ENCODE measurements at places on chromosomes 6 and 20.

- no peak for DNase-seq
These were observed 8.0 kb upstream of the UTRN start for GRCh38 chr6:144277174-144277573.

- DNase-seq, result no peak
These were observed 152.4 kb downstream of the BCAS1 start for GRCh38 chr20:53918020-53918311.

DNA sequence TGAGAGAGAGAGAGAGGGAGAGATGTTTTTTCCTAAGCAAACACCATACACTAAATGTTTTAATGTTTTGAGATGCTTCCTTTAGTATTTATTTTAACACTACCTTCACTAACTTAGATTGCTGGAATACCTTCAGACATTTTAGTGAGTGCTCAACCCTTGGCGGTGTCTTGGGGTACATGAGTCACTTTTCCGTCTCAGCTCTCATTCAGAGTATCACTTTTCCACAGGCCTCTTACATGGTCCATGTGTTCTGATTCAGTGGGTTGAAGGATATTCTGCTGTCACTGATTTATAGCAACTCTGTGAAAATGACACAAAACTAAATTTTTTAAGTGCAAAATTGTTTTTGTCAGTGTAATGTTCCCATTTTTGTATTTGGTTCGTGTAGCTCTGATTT lies 217.9 kb downstream of the CLVS2 start:
- DNase-seq, result no peak

- no peak for DNase-seq
These were observed 139.3 kb downstream of the FOXC1 start for GRCh38 chr6:1749041-1749440.

- DNase-seq, result no peak
These were observed 1.3 kb upstream of the CNKSR3 start for GRCh38 chr6:154511791-154512190.

DNA sequence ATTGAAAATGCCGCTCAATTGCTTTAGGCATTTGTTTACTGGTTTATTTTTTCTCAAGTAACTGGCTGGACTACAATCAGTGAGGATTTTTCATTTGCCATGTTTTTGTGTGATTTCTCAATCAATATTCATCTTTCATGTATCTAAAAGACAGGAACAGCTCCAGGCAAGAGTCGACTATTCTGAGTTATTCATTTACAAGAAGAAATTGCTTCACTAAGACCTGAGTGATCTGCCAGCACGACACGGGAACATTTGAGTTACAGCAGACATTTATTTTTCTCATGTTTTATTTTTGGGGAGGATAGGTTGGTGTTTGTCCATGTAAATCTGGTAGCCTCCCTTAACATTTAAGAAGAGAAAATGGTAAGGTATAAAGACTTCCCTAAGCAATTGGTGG lies 124.1 kb downstream of the CBLN4 start:
- no peak for DNase-seq
